ENCODE measurements at places on chromosomes 5 and 9.
A peak's percentile ranks its signal among the peaks of the same experiment; 100 is the strongest.

DNA sequence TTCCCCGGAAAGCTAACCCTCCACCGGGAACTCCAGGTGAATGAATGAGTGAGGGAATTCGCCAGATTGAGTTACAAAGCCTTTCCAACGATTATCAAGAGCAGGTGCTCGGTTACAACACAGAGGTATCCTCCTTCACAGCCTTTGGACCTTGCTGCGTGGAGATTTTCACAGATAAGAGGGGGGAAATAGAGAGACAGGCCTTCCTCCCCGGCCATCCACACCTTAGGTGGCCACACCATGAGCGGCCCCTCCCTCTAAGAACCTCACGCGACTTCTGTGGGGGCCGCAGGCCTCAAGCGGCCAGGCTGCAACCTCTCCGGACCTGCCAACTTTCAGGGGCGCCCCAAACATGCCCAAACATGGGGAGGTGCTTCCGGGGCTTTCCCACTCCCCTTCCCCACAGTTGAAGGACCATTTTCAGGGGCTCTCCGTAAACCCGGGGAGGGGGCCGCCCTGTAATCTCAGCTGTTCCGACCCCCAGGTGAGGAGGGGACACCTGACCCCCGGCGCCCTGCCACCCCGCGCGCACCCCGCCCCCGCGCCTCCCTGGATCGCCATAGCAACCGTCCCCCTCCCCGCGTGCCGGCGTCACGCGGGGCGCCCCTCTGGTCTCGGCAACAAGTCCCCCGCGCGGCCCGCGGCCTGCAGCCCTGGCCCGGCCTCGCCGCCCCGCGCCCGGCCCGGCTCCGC is 603 bp downstream of the DENND1A start:
- no peak for DNase-seq

- DNase-seq = no peak
These were observed 141.7 kb downstream of the NTRK2 start for GRCh38 chr9:84811072-84811750.

- DNase-seq = no peak
These were observed 354.9 kb downstream of the DIRAS2 start for GRCh38 chr9:90287567-90288274.

GRCh38 chr5:17445185-17445584 is 52.8 kb upstream of the TAF11L2 start:
- DNase-seq = no peak

GRCh38 chr5:135085133-135085935 is 51.3 kb upstream of the PITX1 start:
- DNase-seq = no peak

- no peak for DNase-seq
These were observed 18.3 kb downstream of the NDUFS6 start for GRCh38 chr5:1819458-1819857.

DNA sequence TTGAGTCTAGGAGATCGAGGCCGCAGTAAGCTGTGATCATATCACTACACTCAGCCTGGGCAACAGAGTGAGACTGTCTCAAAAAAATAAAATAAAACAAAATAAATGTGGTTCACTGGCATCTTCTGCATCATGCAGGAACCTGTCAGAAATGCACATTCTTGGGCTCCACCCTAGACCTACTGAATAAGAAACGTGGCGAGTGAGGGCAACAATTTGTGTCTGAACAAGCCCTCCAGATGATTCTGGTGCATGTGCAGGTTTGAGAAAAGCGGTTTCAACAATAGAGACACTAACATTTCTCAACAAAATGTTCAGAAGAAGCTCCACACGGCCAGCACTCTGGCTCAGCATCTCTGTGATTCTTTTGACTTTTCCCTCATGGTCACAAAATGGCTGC is 42.8 kb upstream of the CPEB4 start:
- no peak for DNase-seq

DNA sequence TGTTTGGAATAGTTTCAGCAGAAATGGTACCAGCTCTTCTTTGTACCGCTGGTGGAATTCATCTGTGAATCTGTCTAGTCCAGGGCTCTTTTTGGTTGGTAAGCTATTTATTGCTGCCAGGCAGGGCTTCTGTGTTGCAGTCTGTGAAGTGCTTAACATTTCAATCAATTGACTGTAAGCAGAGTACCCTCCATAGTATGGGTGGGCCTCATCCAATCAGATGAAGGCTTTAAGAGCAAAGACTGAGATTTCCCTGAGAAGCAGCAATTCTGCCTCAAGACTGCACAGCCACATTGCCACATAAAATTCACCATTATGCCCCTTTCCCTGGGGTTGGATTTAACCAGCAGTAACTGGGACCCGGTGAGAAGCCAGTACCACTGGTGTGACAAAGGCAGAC is 98.9 kb upstream of the ICE1 start:
- DNase-seq = no peak

GRCh38 chr5:13629218-13629617 is 315.3 kb downstream of the DNAH5 start:
- DNase-seq = no peak

DNA sequence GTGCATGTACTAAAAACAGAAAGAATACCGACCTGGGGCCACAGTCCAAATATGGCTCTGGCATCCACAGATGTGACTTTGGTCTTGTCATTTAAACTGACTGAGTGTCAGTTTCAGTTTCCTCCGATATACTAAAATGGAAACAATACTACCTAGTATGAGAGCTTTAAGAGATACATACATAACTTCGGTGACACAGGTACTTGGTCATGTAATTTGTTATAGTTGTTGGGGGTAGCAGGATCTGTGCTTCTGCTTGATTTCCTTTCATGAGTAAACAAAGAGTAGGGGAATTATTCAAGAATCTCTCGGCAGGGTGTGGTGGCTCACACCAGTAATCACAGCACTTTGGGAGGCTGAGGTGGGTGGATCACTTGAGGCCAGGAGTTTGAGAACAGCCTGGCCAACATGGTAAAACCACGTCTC is 32.1 kb downstream of the MTMR12 start:
- DNase-seq = peak; percentile 20

DNA sequence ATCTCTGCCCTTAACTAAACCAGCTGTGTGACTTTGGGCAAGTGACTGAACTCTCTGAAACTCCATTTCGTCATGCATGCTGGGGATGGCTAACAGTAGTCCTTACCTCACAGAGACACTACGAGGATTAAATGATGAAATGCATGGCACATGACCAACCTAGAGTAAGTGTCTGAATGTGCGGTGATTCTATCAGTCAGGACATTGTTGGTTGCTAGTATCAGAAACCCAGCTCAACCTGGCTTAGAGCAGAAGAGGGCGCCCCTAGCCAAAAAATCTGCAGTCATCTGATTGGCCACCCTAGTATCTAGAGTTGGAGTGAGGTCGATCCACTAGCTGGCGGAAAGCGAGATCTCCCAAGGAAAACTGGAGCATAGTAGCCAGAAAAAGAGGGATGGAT is 25.2 kb downstream of the NEURL1B start:
- DNase-seq = no peak

- peak; percentile 64 for DNase-seq
These were observed 38.1 kb upstream of the STARD4 start for GRCh38 chr5:111550282-111551020.

DNA sequence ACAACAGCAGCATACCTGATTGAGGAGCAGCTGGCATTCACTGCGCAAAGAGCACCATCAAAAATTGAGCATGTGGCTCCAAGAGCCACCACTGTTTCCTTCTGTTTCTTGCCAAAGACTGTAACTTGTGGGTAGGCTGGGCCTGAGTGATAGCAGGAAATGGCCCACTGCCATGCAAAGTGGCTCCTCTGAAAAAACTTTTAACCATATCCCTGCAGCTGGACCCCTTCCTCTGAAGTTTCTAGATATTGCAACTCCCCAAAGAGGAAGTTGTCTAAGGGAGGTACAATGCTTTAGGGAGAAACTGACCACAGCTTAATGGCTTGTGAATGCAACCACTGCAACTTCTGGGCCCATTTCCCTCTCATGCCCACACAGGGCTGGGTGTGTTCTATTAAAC is 355.4 kb upstream of the PDE4D start:
- DNase-seq = no peak

- no peak for DNase-seq
These were observed 258.7 kb downstream of the SPATA31D1 start for GRCh38 chr9:82247318-82247717.

- no peak for DNase-seq
These were observed 16.9 kb downstream of the SEMA6A start for GRCh38 chr5:116557669-116558271.

DNA sequence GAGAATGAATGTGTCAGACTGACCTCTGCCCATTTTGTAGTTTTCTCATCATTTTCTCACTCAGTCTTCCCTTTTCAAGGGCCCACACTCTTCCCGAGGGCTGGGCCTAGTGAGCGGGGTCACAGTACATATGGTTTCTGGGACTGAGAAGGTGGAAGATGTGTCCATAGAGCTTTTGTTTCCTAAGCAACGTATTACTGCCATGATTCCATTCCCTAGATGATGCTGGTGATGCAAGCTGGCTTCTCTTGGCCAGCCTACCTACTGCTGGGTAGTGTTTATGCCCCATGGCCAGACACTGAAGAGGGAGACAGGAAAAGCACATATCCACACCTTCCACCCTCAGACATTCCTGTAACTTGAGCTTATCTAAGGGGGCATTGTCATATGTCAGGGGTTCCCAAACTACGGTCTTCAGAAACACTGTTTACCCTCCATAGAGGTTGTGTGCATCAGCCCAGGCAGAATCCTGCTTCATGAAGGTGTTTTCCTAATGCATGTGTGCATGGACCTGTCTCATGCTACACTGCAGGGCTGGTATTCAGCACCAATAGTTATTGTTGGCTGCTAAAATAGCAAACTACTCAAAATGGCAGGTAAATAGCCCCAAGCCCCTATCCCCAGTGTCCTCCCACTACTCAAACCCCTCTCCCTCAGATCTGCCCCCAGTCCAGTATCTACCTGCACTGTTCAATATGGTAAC is 9.5 kb downstream of the IRF1 start:
- no peak for DNase-seq

DNA sequence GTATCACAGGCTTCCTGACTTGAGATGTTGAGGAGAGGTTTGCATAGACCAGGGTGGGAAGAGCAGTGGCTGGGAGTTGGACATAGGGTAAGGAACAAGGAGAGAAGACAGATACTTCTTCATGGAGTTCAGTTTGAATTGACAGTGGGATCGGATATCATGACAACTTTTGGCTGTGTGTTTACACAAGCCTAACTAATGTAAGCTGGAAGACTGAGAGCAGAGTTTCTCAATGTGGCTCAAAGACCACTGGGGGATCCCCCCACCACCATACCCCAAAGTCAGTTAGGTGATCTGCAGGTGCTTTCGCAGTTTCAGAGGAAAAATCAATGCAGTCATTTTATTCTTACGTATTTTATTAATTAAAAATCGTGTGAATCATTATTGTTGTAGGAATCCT is 125.9 kb downstream of the AOPEP start:
- DNase-seq = no peak

DNA sequence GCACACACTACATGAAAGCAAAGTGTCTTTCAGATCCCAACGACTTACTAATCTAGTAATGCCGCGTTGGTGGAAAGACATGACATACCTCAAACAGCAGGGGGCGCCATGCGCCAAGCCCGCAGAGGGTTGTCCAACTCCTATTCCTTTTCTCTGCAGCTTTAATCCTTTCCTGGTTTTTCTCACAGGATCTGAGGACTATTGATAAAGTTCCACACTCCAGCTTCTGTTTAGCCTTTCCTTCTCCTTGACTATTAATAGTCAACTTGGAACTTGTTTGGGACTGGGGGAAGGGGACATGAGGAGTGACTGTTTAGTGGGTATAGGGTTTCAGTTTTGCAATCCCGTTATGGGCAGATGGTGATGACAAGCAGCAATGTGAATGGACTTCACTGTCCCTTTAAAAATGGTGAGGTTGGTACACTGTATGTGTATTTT is 62.9 kb downstream of the OTULIN start:
- DNase-seq = peak; percentile 66

GRCh38 chr5:164475339-164475977 is 970.0 kb downstream of the MAT2B start:
- DNase-seq = no peak

- no peak for DNase-seq
These were observed 174.8 kb downstream of the SLF1 start for GRCh38 chr5:94793113-94793815.

DNA sequence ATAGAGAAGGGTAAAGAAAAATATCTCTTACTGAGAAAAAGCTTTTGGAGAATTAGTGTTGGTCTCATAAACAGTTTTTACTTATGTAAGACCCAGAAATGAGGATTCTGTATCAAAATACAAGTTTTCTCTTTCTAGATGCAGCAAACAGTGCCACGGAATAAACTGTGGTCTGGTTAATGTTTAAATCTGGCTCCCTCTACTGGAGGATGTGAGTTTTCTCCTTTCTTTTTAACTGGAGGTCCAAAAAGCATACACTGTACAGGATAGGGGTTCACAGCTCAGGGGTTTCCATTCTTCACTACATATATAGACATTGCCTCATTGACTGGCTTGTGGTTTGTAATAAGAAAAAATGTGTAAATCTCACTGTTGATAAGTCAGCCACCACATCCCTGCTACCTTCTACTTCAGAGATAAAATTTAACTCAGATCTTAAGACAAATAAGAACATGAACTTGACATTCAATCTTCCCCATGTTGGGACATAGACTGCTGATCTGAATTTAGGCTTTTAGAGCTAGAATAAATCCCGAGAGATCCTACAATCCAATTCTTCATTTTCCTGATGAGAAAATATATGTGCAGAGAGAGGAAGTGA is 98.9 kb downstream of the CFAP95 start:
- DNase-seq = no peak

- no peak for DNase-seq
These were observed 14.1 kb upstream of the MOCS2 start for GRCh38 chr5:53123702-53124101.

DNA sequence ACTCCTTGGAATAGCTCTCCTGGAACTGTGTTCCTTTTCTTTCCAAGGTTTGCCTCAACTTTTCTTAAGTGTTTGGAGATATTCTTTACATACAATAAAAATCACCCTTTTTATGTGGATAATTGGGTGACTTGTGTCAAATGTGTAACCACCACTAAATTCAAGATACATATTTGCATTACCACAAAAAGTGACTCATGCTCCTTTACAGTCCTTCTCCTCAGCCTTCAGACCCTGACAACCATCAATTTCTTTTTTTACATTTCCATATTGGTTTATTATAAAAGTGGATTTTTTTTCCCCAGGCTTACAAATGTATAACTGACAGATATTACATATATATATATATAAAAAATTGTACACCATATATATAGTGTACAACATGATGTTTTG is 372.0 kb upstream of the KCNN2 start:
- no peak for DNase-seq

GRCh38 chr9:120921661-120922181 is 4.9 kb downstream of the TRAF1 start:
- DNase-seq = no peak

GRCh38 chr5:143594902-143595818 is 191.7 kb upstream of the NR3C1 start:
- no peak for DNase-seq

Measured in stimulated activated CD4-positive, alpha-beta T cell treated with anti-CD3 and anti-CD28 coated beads, Interleukin-4, amount 100 ng/mL, for 48 hours (primary cell).